KG1 (cell line): ENCODE measurements at places on chromosomes 13 and 19.

- no peak for DNase-seq
These were observed 5.5 kb downstream of the BLOC1S3 start for GRCh38 chr19:45184115-45184514.

GRCh38 chr19:1255186-1256161, 7.1 kb downstream of the MIDN start:
- DNase-seq, result no peak

- DNase-seq, result no peak
These were observed 445.5 kb upstream of the SGCG start for GRCh38 chr13:22735011-22735995.

- DNase-seq, result no peak
These were observed 23.0 kb downstream of the EFNA2 start for GRCh38 chr19:1308718-1309117.
